ENCODE measurements at places on chromosomes 16 and 17.

DNA sequence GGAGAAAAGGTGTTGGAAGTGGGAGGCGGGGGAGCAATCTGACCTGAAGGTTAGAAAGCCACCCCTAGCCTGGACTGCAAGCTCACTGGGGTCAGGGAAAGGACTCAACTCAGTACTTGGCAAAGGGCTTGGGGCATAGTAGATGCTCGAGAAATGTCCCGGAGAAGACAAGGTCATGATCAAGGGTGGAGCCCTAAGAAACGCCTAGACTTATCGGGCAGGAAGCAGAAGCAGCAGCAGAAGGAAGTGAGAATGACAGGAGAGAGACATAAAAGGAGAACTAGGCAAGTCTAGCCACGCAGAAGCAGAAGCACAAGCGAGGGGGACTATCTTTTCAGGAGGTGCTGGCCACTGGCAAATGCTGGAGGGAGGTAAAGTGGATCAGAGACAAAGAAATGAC, 10.2 kb downstream of the COTL1 start:
- ATAC-seq, result peak; percentile 5

DNA sequence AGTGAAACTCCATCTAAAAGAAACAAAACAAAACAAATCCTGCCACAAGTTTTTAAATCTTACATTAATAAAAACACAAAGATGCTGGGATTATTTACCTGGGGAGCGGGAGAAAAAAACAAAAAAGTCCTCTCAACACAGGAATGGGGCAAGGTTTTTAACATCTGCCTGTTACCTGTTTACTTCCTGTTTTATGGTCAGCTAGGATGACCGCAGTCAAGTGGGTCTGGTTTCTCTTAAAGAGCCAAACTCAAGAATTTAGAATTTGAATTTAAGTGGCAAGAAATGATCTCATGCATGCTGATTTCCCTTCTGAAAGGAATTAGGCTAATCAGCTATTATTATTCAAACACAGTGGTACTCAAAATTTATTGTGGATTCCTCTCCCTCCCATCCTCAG, 39.7 kb upstream of the TBC1D3K start:
- ATAC-seq, result no peak

- ATAC-seq, result no peak
These were observed 10.1 kb downstream of the IRF8 start for GRCh38 chr16:85908889-85909589.

GRCh38 chr16:73126525-73126853, 78.6 kb upstream of the ZFHX3 start:
- ATAC-seq, result no peak

GRCh38 chr16:77612596-77612995, 109.7 kb upstream of the NUDT7 start:
- no peak for ATAC-seq

GRCh38 chr17:71934520-71934919, 186.3 kb upstream of the SOX9 start:
- ATAC-seq, result no peak

All from activated T-helper 17 cell treated with anti-CD3 and anti-CD28 coated beads, Interleukin-2, amount 50 U/mL, for 72 hours (primary cell).